HT-29 (cell line): ENCODE measurements at places on chromosomes 3 and 15.

DNA sequence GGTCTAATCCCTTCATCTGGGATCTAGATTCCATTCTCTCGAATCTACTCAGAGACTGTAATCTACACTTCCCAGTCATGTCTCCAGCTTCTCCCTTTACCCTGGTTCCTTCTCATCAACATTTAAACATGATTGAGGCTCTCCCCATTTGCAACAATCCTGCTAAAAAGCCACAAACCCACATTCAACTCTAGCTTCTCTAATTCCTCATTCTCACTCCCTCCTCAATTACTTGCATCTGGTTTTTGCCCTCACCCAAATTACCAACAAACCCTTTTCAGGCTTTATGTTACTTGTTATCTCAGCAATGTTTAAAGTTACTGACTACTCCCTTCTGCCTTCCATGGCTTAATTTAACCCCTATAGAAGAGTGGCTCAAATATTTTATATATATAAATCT is 11.5 kb downstream of the ETFA start:
- DNase-seq: no peak

- peak; percentile 72 for DNase-seq
Observed at GRCh38 chr15:51982770-51983103, 11.2 kb upstream of the LEO1 start.

- DNase-seq: no peak
Observed at GRCh38 chr3:123634149-123635051, 49.5 kb upstream of the HACD2 start.

- DNase-seq: no peak
Observed at GRCh38 chr15:72965671-72966070, 86.6 kb upstream of the NEO1 start.

- no peak for DNase-seq
Observed at GRCh38 chr3:23626442-23626841, 179.3 kb upstream of the UBE2E1 start.
